Dorsolateral prefrontal cortex (tissue), 122 donors: ENCODE measurements at places on chromosomes 16 and 17. TPM values are rescaled to one million over a fixed set of nuclear protein-coding genes. Genes with fewer than 3 reads are reported as not detected.

GRCh38 chr17:44005527-44006271 is 1.3 kb downstream of the NAGS start:
- DNase-seq, result no peak

DNA sequence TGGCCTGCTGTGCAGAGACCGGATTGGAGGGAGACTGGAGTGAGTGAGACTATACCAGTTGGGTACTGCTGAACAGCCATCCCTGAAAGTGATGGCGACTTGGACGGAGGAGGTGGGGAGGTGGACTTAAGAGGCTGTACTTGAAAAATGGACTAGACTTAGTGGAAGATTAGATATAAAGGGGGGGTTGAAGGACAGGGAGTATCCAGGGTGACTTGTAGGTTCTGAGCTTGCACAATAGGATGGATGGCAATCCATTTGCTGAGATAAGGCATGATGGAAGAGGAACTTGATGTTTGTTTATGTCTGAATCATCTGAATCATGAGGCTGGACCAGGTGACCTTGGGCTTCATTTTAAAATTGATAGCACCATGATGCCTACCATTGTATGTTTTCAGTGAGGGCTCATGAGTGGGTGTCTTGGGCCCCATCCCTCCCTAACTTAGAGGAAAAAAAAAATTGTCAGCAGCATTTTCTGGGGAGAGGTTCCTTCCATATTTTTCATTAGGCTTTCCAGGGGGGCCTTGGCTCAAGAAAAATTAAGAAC is 41.2 kb downstream of the PRKCA start:
- DNase-seq, result no peak

DNA sequence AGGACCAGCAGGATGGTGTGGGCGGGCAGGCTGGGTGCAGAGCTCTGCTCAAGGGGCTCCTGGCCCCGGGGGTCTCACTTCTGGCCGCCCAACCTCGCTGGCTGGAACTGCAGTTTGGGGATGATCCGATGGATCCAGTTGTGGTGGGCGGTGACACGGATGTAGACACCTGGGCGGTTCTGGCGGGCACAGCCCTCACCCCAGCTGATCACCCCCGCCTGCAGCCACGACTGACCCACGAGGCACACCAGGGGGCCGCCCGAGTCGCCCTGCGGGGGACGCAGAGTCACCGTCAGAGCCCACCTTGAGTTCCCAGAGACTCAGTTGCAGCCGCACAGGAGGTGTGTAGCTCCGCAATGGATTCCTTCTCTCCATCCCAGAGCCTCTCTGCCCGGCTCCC is 7.5 kb downstream of the PRSS27 start:
- DNase-seq, result no peak

DNA sequence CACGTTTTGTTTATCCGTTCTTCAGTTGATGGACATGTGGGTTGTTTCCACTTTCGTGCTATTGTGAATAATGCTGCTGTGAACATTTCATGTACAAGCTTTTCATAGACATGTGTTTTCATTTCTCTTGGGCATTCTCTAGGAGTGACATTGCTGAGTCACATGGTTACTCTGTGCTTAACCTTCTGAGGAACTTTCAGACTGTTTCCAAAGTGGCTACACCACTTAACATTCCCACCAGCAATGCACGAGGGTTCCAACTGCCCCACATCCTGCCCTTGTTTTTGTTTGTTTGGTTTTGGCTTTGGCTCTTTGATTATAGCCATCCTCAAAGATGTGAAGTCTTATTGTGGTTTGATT is 14.2 kb upstream of the PEMT start:
- DNase-seq, result no peak

DNA sequence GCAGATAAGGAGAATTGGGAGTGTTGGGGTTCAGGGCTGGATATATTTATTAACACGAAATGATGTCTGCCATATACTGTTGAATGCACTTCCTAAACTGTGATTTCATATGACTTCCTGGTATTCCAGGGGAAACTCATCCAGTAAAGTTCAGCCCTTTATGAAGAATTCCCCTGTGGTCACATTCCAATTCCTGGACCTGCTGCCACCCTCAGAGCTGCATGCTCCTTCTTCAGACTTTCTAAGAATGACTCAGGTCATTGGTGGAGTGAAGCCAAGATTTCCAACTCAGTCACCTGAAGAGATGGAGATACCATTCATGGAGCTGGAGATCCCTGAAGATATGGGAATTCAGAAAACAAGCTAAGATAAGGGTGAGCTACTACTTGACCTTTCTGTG is 114.2 kb upstream of the TMEM97 start:
- no peak for DNase-seq

DNA sequence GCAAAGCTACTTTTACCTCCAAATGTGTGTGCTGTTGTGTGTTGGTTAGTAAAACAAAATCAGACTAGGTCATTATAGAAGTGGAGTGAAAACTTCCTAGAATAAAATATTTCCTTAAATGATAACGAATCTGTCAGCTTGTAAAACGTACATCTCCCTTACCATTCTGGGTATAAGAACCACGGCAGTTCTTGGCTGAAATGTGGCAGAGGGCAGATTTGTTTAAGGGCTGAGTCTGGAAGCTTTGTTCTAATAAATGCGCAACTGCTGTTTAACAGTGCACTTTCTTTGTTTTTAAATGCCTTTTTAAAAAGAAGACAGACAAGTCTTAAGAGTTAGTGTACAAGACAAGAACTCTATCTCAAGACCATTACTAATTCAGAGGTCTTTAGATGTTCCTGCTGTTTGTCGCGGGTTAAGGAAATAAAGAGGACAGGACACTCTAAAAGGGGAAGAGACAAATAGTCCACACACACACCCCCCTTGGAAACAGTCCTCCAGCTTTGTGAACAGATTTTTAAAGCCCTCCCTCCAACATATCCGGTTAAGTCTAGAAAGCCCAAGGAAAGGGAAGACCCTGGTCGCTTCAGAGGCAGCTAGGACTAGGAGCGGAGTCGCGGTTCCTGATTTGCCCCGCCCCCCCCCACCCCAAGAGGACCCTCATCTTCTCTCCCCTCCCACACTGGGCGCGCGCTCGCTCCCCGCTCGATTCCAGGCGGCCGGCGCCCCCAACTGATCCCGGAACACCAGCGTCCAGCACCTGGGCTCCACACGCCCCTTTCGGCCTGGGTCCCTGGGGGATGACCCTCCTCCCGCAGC is 658 bp downstream of the SYNRG start:
- DNase-seq, result no peak

DNA sequence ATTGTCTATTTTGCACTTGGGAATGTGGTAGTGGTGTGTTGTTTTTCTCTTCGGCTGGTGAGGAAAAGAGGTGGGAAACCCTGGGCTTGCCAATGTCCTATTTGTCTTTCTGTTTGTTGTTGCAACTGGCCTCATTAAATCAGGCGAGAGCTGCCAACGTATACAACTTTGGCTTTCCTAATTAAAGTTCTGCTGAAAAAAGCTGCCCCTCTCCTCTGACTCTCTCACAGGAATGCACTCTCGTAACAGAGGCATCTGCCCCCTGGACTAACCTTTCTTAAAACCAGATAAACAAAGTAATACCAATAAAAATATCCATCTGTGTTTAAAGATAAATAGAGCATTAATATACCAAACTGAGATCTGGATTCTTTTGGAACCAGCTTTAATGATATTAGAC is 7.8 kb downstream of the CDRT15 start:
- no peak for DNase-seq

DNA sequence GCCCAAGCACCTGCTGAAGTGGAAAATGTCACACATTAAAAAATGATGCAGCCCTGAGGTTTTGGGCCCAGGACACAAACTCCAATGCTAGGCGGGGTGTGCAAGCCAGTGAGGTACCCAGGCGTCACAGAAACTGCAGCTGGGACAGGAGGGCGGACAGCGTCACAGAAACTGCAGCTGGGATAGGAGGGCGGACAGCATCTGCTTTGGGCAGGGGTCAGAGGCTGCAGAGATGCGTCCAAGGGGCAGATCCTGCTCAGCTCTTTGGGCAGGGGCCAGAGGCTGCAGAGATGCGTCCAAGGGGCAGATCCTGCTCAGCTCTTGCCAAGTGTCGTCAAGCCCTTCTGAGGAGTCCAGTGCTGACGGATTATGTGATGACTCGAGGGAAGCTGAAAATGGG is 43.9 kb upstream of the RCVRN start:
- no peak for DNase-seq

DNA sequence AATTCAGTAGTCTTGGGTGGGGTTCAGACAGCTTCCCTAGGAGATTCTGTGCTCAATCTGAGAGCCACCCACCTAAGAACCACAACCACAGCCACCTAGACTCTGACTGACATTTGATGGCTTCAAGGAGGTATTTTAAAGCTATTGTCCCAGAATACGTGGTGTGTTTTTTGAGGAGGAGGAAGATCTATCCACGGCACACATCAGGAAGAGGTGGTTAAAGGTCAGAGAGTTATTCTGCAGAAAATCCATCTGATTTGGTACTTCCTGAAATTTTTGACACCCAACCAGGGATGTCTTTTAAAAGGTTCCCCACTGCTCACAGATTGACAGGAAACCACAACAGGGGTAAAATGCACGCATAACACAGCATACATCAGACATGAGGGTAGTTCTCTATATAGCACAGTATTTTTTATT is 25.1 kb downstream of the SMARCE1 start:
- DNase-seq, result no peak

GRCh38 chr16:65663774-65664173 is 541.9 kb upstream of the CDH11 start:
- DNase-seq, result no peak

DNA sequence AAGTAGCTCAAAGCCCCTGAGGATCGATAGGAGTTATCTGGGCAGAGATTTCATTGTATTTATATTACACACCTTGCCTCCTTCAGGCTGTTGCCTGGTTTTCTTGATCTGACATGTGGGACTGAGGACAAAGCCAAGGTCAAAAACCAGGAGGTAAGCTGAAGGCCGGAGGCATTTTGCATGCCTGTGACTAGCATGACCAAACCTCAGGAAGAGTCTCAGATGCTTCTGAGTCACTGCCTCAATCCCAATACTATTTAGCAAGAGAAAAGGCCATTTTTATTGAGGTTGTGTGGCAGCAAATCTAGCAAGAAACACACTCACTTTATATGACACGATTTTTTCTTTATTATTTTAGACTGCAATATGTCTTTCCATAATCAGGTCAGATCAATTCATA is 968.1 kb downstream of the CDH11 start:
- DNase-seq, result no peak

- no peak for DNase-seq
Measured at GRCh38 chr17:77227461-77228240, 86.9 kb downstream of the SEC14L1 start.

- no peak for DNase-seq
Measured at GRCh38 chr16:50061326-50061725, 4.4 kb upstream of the HEATR3 start.

- no peak for DNase-seq
Measured at GRCh38 chr17:16969931-16970906, 1.7 kb downstream of the TNFRSF13B start.

Gene RARA
- 21.8 TPM for total RNA-seq

Gene KRTAP4-3
- total RNA-seq, result not detected

Gene STRADA
- 55.1 TPM for total RNA-seq

Gene NOG
- total RNA-seq, result 1.9 TPM

Gene BCO1
- total RNA-seq, result 0.51 TPM

Gene DUS1L
- total RNA-seq, result 61.8 TPM

Gene HSPB9
- 0.43 TPM for total RNA-seq
